ENCODE measurements at places on chromosomes 13 and 19.

DNA sequence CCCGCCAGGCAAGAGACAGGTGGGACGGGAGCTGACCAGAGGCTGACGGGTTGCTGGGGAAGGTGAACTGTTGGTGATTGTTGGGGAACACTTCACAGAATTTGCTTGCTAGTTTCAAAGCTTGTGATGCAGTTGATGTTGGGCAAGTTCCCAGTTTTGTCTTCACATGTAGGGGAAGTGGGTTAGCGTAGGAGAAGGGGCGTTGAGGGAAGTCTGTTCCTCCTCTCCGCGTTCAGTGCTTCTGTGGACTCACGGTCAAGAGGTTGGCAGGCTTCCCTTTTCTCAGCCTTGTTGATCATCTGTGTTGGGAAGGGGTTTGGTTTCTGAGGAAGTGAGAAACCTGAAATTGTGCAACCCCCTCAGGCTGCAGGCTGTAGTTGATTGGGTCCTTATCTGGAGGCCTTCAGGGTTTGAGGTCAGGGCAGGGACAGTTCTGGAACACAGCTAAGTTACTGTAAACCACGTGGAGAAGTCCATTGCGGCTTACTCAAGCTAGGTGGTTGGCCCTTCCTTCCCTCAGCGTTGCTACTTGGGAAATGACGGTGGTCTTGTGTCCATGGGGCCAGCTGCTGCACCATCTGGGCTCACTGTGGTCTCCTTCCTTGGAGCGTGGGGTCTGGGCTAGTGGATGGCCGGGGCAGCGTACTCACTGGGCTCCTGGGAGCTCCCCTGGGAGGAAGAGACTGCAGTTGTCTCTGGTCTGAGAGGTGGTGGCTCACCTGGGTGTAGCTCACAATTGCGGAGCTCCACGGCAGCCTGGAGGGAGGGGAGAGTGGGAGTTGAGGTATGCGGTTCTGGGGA is 7.5 kb downstream of the RPS9 start:
- no peak for DNase-seq

- no peak for DNase-seq
These were observed 6.6 kb downstream of the ANKRD10 start for GRCh38 chr13:110907951-110908898.

DNA sequence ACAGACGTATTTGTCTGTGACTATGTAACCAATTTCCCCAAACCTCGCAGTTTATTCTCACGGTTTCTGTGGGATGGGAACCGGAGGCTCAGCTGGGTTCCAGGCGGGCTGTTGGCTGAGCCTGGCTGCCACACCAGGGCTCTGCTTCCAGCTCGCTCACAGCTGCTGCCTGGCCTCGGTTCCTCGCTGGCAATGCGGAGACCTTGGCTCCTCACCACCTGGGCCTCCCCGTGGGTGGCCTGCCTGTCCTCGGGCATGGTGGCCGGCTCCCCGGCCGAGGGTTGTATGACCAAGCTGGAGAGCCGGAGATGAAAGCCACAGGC is 218.9 kb upstream of the MAB21L1 start:
- no peak for DNase-seq

DNA sequence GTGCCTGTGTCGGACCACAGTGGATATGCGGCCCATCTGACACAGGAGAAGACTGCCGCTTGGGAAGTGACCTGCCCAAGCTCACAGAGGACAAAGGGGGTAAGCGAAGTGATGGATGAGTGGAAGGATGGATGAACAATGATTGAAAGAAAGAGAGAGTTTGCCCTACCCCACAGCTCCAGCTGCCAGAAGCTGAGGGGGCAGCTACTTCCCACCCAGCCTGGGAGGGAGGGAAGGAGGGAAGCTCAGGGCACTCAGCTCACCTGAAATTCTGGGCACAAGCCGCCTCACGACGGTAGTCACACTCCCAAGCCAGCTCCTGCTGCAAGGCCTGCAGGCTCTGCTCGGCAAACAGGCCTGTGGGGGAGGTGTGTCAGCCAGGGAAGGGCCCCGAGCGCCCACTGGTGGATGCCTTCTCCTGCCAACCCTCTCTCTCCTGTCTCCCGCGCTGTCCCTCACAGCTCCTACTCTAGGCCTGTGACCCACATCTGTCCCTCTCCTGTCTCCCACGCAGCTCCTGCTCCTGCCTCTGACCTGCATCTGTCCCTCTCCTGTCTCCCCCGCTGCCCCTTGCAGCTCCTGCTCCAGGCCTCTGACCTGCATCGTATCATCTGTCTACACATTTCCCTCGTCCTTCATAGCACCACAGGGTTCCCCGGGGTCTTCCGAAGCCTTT is 12.0 kb upstream of the NUMBL start:
- no peak for DNase-seq

DNA sequence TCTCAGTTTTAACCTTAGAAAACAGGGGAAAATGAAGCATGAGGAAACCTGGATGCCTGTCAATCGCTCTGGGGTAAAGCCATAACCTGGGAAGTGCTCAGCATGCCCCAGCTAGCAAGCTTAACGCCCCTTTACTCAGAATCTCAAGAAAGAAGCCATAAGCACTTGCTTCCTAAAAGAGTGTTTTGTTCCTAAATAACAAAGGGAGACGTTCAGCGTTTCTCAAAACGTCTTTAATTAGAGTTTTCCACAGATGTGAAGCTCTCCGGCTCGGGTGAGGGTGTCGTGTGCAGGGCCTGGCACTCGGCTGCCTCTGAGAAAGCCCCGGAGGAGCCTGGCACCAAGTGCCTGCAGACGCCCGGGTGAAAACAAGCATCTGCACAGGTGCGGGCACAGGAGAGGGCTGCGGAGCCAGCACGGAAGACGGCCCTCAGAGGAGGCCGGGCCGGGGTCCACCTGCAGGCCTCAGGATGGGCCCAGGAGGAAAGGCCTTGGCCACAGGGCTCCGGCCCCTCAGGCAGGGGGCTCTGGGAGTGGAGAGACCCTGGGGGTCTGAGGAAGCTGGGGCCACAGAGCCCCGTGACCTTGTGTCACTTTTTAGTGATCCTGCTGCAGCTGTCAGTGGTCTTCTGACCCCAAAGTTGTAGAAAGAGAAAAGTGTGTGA is 6.2 kb downstream of the GAS6 start:
- DNase-seq = no peak

DNA sequence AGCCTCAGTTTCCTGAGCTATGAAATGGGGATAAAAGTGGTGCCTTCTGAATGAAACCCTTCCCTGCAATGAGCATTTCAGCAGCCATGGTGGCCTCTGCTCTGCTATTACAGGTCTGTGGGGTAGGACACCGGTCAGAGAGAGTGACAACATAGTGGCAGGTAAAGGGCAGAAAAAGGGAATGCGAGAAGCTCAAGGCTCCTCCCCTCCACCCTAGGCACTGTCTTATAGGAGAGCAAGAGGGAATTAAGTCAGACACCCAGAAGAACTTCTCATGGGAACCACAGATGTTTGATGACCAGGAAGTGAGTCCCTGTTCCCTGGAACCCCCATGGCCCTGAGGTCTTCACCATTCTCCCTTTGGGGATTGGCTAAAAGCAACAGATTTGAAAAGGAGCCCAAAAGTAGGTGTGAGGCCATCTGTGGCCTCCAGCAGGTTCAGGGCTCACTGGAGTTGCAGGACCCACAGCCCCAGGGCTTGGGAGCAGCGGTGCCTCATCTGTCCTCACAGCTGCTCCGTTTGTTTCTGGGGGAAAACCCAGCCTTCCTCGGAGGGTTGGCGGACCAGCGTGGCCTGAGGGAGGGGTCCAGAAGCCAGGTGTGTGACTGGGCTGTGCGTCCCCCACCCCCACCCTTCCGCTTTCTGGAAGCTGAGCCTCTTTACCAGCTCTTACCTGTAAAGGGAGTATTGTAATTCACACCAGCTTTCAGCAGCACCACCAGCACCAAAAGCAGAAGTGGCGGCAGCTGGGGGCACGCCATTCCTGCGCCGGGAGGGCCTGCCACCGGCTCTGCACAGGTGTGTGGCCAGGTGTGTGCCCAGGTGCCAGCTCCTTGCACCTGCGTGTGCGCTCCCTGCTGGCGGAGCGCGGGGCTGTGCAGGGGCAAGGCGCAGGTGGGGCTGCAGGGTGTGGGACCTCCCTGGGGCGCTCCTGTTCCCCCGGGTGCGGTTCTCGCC is 19.4 kb downstream of the IQCN start:
- DNase-seq = no peak

GRCh38 chr19:54329476-54330165 is 9.3 kb downstream of the LILRA4 start:
- DNase-seq = no peak

- no peak for DNase-seq
These were observed 20.3 kb upstream of the EPHX3 start for GRCh38 chr19:15252398-15253018.

DNA sequence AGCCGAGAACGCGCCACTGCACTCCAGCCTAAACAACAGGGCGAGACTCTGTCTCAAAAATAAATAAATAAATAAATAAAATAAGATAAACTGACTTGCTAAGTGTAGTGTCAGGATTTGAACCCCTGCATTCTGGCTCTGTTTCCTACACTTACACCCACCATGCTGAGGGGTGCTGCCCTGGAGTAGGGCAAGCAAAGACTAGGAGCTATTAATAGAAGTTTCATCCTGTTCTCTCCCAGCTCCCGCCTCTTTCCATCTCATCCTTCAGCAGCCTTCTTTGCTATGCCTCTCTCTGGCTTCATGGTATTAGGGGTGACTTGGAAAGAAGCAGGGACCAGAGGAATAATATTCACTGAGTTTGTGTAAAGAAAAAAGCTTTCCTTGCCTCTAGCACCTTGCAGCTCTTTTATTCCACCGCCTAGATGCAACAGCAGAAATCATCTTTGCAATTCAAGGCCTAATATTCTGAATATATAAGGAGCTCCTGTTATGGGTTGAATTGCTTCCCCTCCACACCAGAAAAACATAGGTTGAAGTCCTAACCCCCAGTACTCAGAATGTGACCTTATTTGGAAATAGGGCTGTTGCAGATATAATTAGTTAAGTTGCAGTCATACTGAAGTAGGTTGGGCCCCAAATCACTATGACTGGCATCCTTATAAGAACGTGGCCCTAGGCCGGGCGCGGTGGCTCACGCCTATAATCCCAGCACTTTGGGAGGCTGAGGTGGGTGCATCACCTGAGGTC is 8.7 kb upstream of the PLAUR start:
- no peak for DNase-seq

- no peak for DNase-seq
These were observed 21.3 kb upstream of the ZBTB7A start for GRCh38 chr19:4087787-4088679.

GRCh38 chr13:28865951-28866350 is 45.8 kb downstream of the MTUS2 start:
- DNase-seq = no peak

DNA sequence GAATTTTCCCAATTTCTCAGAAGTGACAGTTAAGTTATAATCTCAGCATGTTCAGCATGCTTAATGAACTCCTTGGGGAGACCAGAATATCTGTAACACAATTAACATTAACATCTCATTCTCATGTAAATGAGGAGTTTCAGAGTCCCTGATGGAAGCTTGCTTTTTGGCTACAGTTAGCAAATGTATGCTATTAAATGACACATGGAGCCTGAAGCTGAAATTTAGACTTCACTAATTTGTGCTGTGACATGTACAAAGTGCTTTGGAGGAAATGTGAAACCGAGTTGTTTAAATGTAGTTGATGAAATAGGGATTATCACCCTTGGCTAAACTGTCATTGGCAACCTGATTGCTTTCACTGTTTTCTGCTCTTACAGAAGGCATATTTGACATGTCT is 2265.1 kb upstream of the PCDH20 start:
- no peak for DNase-seq

DNA sequence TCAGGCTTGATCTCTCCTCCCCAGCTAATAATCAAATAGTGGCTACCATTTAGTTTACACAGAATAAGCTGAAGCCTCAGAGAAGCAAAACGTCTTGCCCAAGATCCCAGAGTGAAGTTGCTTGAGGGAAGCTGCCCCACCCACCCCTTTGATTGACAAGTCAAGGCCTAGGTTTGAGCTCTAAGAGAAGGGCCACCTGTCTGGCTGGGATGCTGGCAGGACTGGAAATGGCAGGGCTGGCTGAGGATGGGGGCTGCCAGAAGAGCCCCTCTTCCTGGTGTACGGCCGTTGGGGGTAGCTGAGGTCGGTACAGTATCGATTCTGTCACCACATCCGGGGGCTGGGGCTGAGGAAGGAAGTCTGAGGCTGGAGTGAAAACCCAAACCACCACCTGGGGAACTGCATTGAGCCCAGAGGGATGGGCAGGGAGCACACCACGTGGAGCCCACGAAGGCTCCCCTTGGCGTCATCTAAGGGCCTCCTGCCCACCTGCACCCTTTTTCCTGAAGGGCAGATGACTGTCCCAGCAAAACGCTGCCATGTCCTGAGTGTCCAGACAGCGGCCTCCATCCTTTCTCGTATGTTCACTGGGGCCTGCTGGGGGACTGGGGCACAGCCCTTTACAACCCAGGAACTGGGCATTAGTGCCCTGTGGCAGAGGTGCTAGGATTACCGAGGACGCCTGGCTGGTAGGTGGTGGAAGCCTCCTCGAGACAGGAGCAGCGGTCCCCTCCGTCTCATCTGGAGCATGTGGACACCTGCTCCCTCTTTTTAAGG is 1.4 kb upstream of the PRKD2 start:
- DNase-seq = no peak

DNA sequence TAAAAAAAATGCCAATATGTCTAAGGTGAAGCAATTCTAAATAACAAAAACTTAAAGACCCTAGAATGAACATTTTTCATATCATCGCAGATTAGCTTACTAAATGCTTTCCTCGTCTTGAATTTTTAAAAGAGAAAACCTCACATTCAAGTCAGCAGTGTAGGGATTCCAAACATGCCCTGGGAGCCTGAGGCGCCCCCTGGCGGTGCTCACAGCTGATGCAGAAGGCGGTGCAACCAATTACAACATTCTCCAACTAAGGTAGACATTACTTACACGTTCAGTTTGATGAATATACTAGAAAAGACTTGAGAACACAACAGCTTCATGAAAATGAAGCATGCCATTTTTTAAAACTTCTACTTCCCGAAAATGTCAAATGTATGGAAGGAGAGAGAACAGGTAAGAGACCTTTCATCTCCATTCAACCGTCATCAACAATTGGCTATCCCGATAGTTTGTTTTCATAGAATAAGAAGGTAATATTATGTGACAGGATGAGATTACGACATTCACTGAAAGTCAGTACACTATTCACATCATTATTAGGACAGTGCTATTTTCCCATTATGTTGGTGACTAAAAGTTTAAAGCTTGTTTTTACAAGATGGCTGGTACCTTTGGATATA is 304.4 kb downstream of the DCLK1 start:
- no peak for DNase-seq

GRCh38 chr13:114136576-114136975 is 4.2 kb upstream of the RASA3 start:
- no peak for DNase-seq
